ENCODE measurements at places on chromosomes 12 and 14.

GRCh38 chr12:2261708-2262107 is 208.9 kb downstream of the CACNA1C start:
- no peak for DNase-seq

DNA sequence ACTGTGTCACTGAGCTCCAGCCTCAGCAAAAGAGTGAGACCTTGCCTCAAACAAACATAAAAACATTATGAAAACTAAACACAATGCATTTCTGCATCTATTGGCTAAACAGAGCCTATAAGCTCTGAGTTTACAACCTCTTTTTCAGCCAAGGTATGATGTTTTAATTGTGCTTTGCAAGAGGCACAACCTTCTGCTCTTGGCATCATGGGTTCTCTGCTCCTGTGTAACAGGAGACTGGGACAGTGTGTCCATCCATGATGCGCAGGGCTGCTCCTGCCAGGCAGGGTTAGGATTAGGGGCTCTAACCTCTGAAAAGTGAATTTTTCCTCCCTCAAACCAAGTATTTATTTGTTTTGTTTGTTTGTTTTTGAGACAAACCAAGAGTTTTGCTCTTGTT is 5.0 kb upstream of the NFKBIA start:
- DNase-seq: no peak

DNA sequence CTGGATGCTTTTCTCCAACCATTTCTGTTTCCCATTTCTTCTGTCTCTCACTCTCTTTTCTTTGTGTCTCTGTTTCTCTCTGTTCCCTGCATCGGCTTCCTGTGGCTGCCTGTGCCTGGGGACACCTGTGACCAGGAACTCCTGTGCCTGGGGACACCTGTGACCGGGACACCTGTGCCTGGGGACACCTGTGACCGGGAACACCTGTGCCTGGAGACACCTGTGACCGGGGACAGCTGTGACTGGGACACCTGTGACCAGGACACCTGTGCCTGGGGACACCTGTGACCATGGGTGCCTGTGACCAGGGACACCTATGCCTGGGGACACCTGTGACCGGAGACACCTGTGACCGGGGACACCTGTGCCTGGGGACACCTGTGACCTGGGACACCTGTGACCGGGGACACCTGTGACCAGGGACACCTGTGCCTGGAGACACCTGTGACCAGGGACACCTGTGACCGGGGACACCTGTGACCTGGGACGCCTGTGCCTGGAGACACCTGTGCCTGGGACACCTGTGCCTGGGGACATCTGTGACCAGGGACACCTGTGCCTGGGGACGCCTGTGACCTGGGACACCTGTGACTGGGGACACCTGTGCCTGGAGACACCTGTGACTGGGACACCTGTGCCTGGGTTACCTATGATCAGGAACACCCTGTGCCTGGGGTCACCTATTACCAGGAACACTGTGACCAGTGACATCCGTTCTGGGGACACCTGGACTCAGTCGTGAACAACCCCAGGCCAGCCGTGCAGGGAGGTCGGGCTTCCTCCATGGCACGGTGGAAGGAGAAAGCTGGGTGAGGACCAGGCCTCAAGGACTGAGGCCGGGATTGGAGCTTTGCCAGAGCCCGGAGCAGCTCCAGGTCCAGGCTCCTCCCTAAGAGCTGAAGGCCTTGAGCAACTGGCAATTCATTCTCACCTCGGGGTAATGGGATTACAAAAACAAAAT is 23.4 kb upstream of the FBRSL1 start:
- no peak for DNase-seq

DNA sequence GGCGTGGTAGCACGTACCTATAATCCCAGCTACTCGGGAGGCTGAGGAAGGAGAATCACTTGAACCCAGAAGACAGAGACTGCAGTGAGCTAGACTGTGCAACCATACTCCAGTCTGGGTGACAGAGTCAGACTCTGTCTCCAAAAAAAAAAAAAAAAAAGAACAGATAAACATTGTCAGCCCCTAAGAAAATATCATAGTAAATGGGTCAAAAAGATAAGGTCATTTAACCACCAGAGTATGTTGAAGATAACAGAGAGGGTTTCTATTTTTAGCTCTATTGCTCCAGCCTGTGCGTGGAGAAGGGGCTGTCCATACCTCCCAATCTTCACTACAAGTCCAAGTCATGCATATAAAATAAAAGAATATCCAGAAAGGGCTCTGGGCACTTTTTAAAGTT is 15.4 kb downstream of the LGMN start:
- no peak for DNase-seq

GRCh38 chr14:101600891-101601605 is 39.8 kb downstream of the DIO3 start:
- no peak for DNase-seq

- DNase-seq: peak; percentile 18
Observed at GRCh38 chr14:94474581-94475031, 1.4 kb downstream of the SERPINA9 start.

DNA sequence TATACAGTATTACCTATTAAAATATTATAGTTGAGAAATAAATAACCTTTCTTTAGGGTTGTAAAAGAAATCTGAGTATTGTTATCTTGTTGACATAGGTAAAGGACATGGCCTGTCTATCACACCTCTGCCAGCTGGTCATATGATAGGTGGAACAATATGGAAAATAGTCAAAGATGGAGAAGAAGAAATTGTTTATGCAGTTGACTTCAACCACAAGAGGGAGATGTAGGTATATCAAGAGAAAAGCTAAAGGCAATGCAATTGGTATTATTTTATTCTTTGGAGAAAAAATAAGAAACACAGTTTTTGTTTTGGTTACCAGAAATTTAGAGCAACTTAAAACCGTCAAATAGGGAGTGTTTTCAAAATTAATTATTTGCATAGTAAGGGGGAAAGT is 13.5 kb downstream of the CPSF2 start:
- DNase-seq: peak; percentile 44

DNA sequence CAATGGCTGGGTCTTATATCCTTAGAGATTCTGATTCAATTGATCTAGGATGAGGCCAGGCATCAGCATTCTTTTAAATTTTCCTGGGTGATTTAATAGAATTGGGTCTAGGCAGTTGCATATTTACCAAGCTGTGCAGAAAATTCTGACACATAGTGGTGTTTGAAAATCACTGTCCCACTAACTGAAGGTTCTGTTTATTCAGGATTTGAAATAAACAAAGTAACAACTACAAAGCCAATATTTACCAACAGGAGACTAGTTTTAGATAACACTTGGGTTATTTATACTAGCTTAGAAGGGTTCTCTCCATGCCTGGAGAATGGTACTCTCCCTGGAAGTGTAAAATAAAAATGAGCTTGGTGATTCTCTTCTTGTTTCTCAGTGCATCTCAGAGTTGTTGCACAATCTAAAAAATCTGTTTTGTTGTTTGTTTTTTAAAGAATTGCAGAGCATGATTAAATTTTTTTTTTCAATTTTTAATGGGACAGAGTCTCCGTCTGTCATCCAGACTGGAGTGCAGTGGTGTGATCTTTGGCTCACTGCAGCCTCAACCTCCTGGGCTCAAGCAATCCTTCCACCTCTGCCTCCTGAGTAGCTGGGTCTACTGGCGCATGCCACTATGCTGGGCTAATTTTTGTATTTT is 16.9 kb downstream of the BEST3 start:
- no peak for DNase-seq

- DNase-seq: peak; percentile 85
Observed at GRCh38 chr12:78928200-78929074, 63.9 kb downstream of the SYT1 start.

DNA sequence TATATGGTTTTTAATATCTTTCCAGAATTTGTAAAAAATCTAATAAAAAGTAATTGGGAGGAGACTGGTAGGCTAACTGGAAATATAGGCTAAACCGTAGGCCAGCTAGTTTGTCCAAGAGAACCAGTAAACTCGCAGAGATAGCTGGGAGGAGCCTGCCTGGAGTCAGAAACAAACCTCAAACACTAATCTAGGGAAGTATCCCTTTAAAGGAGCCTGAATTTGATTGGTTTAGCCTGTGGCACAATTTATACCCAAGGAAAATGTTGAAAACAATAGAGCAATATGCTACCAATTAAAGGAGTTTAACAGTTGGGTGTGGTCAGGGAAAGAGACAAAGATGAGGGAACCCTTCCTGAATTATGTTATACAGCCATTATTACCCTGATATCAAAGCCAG is 109.6 kb downstream of the EML5 start:
- no peak for DNase-seq

GRCh38 chr12:22626406-22626805 is 1.4 kb downstream of the ETNK1 start:
- peak; percentile 21 for DNase-seq

DNA sequence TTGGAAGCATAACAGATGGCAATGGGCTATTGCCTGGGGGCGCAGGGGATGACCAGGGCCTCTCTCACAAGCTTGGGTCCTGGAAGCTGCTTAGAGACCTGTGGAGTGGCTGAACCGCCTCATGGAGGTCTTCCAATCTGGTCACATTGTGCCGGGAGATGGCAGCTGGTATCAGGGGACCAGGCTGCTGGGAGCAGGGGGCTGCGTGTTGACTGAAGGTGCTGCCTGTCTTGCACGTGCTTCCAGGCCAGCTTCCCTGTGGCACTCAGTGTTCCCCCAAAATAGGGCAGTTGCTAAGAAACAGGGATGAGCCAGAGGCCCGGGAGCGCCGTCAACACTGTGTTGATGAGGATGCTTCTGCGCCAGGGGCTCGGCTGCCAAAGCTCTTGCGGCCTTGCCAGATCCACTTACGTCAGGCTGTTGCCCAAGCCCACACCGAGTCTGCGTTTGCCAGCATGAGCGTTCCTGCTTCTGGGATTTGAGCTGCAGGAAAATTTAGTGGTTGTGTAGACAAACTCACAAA is 39.8 kb downstream of the ELK3 start:
- DNase-seq: peak; percentile 69

DNA sequence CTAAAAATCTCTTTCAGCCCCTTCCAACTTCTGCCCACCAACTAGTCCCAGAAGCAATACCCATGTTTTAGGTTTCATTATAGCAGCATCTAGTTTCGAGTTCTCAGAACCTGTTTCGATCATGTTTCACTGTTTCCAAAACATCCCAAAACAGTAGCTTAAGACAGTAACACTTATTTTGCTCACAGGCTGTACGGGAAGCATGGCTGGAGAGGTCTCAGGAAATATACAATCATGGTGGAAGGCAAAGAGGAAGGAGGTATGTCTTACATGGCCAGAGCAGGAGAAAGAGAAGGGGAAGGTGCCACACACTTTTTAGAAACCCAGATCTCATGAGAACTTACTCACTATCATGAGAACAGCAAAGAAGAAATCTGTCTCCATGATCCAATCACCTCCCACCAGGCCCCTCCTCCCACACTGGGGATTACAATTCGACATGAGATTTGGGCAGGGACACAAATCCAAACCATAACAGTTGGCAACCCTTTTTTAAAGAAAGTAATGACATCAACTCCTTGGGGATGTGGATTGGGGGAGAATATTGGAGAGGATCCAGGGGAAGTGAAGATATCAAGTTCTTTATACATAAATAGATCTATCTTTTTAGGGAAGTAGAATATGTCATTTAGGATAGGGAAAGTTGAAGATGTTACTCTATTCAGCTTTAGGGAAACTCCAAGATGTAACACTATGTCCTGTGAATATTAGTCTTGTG is 269.9 kb upstream of the PLEKHG7 start:
- DNase-seq: no peak

DNA sequence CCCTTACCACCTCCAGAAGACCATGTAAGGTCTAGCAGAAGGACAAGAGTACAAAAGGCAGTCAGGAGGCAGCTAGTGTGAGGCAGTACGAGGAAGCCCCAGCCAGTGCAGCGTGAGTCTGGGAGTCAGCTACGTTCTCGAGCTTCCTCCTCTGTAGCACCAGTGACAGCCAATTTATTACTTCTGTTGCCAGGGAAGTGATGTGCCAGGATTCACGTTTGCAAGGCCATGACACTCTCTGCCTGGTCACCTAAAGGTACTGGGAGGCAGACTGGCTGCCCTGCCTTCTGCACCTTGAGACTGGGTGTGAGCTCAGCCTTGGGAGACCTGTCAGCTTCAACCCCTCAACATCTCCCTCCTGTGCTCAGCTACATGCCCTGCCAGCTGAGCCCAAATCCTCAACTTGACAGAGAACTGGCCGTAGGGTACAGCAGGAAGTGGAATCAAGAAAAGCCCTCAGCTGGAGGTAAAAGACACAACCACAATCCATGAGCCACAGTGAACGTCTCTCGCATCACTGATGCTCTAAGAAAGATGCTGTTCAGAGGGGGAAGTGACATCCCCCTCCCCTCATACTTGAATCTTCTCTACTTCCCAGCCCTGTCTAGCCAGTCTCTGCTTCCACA is 182.5 kb upstream of the RGS6 start:
- peak; percentile 19 for DNase-seq

- no peak for DNase-seq
Observed at GRCh38 chr12:16573398-16574077, 32.4 kb downstream of the LMO3 start.

DNA sequence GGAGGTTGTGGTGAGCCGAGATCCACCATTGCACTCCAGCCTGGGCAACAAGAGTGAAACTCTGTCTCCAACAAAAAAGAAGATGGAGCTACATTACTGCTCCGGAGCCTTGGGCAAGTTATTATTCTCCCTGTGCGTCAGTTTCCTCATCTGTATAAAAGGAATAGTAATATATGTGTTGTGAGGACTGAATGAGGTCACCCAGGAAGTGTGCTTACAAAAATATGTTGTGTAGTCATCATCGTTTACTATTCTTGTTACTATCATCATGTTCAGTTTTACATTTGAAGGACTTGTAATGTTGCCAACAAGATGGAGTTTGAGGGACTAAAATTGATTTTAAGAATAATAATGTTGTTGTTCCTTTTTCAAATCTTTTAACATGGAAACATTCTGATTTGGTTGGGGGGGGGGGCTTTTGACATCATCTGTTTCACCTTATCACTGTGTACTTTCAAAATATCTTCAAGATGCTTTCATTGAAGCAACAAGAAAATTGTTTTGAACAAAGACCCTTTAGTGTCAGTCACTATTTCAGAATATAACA is 156.8 kb downstream of the PDE3A start:
- DNase-seq: peak; percentile 34

DNA sequence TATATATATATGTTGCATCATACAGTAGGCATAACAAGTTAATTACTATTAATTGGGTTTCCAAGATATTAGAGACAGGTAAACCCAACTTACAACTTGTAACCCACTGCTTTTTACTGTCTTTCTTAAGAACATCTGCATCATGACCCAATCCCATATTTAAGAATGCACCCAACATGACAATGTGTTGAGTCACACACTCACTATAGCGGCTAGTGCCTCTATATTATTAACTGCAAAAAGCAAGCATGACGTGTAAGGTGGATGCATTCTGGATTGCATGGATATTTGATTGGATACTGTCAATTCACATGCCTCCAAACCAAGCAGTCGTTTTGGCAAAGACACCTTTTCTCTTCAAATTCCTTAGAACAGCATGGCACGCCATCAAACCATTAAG is 68.2 kb downstream of the KSR2 start:
- peak; percentile 29 for DNase-seq

Data from fibroblast of skin of right biceps (primary cell).